Stimulated activated CD4-positive, alpha-beta T cell treated with anti-CD3 and anti-CD28 coated beads, TNF-alpha, amount 100 ng/mL, for 4 hours (primary cell): ENCODE measurements at places on chromosomes 12 and 14.

DNA sequence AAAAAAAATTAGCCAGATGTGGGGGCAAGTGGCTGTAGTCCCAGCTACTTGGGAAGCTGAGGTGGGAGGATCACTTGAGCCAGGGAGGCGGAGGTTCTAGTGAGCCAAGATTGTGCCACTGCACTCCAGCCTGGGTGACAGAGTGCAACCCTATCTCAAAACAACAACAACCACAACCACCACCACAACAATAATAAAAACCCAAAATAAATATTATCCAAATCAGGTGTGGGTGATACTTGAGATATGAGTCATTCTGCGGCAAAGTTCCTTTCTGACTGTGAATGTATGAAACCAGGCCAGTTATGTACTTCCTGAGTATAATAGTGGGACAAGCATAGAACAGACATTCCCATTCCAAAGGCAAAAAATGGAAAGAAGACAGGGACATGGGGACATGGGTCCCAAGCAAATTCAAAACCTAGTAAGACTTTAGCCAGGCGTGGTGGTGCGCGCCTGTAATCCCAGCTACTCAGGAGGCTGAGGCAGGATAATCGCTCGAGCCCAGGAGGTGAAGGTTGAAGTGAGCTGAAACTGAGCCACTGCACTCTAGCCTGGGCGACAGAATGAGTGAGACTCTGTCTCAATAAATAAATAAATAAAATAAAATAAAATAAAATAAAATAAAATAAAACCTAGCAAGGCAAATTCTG lies 9.7 kb upstream of the ERC1 start:
- DNase-seq: no peak

- DNase-seq: no peak
These were observed 103.3 kb downstream of the BCAT1 start for GRCh38 chr12:24845615-24846014.

GRCh38 chr12:68016136-68016535 lies 26.9 kb downstream of the IFNG-AS1 start:
- DNase-seq: no peak

DNA sequence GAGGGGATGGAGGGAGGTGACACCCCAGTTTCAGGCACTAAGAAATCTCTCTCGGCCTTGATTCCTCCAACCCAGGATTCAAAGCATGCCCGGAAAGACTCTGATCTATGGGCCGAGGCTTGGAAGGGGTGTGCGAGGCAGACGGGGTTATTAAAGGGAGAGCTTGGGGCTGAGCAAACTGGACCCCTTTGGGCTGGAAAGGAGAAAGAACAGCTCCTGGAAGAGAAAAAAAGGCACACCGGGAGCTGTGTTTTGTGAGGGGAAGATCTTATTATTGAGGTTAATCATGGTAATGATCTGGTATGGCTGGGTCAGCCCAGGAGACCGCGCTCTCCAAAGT lies 5.7 kb upstream of the HOXC4 start:
- no peak for DNase-seq

DNA sequence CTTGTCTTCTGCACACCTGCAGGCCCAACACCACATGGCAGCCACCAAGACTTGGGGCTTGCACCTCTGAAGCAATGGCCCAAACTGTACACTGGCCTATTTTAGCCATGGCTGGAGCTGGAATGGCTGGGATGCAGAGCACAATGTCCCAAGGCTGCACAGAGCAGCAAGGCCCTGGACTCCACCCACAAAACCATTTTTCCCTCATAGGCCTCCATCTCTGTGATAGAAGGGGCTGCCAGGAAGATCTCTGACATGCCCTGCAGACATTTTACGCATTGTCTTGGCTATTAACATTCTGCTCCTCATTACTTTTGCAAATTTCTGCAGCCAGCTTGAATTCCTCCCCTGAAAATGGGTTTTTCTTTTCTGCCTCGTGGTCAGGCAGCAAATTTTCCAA lies 22.1 kb downstream of the ATXN7L3B start:
- no peak for DNase-seq

DNA sequence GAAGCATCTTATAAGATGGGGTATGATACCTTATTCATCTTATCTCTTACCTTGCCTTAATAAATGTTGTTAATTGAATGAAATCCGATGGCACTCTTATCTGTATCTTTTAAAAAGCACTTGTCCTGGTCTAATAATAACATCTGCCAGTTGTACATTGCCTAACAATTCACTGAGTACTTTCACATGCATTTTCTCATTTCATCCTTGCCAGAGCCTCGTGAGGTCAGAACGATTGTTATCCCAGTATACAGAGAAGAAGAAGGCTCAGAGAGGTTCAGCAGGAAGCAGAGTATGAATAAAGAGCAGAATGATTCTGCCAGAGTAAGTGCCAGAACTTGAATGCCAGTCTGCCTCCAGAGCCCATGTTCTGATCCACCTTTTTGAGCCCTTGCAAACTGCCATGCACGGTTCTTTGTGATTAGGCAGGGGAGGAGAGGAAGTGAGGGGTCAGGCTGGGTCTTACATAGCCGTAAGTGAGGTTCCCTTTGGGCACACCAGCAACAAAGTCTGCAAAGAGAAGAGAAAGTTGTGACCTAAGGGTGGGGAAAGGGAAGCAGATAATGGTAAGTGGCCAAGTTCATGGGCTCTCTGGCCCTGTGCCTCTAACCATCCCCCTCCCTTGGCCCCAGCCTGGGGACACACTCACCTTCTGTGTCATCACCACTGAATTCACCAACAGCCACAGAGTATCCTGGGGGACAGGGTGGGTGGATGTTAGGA lies 11.7 kb downstream of the ITGA5 start:
- no peak for DNase-seq

- DNase-seq: no peak
These were observed 43.9 kb downstream of the CCDC88C start for GRCh38 chr14:91373591-91374254.

- no peak for DNase-seq
These were observed 117.9 kb upstream of the SFSWAP start for GRCh38 chr12:131592972-131593371.

DNA sequence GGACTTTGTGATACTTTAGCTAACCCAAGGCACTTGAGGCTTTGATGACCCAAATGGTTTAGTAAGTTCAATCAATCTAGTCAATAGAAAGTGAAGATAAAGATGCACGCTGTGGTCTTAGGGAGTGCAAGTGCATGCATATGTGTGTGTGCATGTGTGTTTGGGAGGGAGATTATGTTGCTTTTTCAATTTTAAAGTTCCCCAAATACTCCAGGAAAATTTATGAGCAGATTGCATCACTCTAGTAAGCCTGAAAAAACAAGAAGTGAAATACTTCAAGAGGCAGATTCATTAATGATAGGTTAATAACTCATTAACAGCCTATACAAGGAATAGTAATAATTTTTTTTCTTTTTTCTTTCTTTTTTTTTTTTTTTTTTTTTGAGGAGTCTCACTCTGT lies 12.4 kb upstream of the SIX1 start:
- DNase-seq: no peak

DNA sequence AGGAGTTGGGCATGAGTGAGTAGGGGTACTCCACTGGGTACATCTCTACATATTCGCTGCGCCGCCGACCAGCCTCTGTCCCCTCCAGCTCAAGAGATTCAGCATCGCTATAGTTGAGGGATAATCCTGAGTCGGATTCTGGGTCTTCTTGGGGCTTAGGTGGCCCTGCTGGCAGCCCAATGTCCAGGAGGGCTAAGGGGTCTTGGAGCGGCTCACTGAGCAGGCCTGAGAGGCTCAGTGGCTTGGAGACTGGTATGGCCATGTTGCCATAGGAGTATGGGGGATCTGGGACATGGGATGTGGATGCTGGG lies 7.9 kb downstream of the NFE2 start:
- DNase-seq: no peak

DNA sequence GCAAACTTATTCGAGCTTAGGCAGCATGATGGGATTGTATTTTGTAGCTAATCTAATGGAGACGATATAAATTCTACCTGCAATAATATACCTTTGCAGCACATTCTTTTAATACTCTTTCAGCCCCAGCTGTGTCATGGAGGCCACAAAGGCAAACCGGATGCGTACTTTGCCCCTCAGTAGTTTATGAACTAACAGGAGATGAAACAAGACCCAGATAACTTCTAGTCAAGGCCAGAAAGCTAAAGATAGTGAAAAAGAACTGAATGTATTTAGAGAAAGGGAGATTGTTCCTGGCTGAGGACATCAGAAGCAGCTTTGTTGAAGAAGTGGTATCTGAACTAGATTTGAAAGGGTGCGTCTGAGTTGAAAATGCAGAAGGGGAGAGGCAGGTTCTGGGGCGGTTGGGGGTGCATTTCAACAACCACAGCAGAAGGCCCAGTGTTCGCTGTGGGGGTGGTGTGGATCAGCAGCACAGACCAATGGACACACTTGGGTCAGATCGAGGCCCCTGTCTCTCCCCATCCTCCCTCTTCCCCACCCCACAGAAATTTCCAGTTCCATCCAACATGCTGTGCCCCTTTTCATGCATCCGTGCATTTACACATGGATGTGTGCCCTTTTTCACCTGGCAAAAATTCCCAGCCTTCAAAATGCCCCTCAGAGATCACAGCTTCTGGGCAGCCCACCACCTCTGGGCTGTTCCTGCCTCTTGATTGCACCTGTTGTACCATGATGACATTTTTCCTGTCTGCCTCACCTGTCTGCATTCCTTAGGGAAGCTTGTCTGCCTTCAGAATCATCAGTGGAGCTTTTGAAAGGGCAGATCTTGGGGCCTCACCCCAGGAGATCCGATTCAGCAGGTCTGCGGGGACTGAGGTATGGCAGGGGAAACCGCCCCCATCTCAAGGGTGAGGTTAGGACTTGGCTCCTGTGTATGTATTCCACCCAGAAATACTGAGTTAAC lies 2.2 kb downstream of the ZNF839 start:
- DNase-seq: no peak

DNA sequence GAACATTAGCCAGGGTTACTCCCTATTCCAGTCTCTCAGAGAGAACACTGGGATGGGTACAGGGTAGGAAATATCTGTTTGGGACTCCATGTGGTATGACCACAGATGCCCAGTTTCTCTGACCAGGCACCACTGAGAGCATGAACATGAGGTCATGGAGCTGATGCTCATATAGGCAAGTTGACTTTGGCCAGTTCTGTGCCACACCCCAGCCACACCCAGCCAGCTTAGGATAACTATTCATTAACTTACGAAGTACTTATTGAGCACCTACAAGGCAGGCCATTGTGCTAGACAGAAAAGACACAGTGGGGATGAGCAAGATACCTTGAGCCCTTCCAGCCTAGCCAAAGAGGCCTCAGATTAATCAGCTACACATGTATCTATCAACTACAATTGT lies 262.5 kb downstream of the DPF3 start:
- DNase-seq: no peak

DNA sequence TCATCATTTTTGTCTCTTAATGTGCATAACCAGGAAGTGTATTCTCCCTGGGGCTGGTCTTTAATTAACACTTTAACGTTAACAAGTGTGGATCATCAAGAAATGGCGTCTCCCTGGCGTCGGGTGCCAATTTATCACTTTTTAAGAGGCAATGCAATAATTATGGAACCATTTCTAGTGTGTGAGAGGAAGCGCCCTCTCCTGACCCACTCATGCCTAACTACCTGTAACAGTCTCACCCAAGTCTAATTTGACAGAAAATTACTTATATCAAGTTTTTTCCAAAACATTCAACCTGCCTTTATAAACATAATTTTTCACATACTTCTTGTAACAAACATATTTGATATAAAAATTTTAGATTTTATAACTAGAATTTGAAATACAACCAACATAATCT lies 905.3 kb upstream of the MDGA2 start:
- DNase-seq: no peak

DNA sequence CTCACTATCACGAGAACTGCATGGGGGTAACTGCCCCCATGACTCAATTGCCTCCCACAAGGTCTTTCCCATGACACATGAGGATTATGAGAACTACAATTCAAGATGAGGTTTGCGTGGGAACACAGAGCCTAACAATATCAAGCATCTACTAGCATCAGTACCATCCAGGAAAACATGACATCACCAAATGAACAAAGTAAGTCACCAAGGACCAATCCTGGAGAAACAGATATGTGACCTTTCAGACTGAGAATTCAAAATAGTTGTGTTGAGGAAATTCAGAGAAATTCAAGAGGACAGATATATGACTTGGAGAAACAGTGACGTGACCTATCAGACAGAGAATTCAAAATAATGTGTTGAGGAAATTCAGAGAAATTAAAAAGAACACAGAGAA lies 65.8 kb upstream of the TMTC2 start:
- no peak for DNase-seq

GRCh38 chr12:114405519-114406271 lies at the start of gene TBX5:
Gene TBX5, minus strand, starts transcription at chr12:114406144. Its CDS starts 2,246 bp downstream, at chr12:114403898.
- no peak for DNase-seq

- DNase-seq: no peak
These were observed 148.0 kb upstream of the BMP4 start for GRCh38 chr14:54104601-54105145.

DNA sequence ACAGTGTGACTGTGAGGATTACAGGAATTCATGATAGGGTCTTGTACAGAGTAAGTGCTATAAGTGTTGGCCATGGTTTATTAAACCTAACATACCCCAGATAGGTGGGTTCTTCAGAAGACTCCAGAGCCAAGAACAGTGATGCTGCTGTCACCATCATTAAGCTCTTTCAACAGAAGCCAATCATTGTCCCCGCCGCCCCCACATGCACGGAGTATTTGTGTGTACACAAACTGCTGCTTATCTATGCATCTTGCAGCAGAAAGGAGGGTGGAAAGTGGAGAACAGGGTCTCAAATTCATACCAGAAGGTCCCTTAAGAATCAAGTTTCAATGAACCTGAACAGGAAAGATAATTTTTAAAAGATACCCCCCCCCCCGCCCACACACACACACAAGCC lies 51.2 kb downstream of the TMCC3 start:
- DNase-seq: no peak

GRCh38 chr14:51458563-51458955 lies 193.2 kb upstream of the FRMD6 start:
- DNase-seq: no peak

GRCh38 chr14:75906680-75907280 lies 75.0 kb downstream of the TGFB3 start:
- peak; percentile 54 for DNase-seq

GRCh38 chr14:22497671-22498093 lies 91.3 kb downstream of the DAD1 start:
- DNase-seq: no peak

DNA sequence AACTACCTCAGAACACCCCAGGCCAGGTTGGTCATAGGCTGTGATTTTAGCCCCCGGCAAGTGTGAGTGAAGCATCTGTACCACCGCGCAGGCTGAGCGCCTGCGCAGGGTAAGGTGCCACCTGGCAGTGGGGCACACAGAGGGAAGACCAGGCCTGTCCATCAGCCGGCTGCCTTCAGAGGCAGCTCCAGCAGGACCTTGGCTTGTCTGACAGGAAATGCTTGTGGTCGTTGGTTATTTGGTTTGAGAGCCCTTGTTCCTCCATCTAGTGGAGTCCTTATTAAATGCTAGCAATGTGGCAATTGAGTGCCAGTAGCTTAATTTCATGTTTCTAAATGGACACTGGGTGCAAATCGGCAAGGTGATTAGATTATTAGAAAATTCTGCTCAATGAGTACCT lies 27.5 kb downstream of the SLC25A29 start:
- no peak for DNase-seq

- DNase-seq: no peak
These were observed 96.1 kb downstream of the TMEM121 start for GRCh38 chr14:105622329-105622955.
